Fibroblast of skin of right biceps (primary cell): ENCODE measurements at places on chromosomes 11 and 22.

GRCh38 chr11:24297461-24297860 lies 199.4 kb upstream of the LUZP2 start:
- DNase-seq: no peak

DNA sequence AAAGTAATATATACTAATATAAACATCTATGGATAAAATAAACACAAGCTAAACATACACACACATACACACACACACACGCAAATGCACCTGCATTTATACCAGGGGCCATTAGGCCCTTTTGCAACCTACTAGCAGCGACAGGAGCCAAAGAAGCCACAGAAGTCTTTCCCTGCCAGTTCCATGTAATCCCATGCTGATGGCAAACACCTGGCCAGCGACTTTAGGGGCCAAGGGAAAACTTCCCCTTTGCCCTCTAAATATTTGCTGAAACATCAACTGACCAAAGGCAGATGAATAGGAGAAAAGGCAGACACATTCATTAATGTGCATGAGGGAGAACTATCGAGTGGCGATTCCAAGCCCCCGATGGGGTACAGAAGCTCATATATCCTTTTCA lies 14.8 kb upstream of the P2RY2 start:
- DNase-seq: no peak

DNA sequence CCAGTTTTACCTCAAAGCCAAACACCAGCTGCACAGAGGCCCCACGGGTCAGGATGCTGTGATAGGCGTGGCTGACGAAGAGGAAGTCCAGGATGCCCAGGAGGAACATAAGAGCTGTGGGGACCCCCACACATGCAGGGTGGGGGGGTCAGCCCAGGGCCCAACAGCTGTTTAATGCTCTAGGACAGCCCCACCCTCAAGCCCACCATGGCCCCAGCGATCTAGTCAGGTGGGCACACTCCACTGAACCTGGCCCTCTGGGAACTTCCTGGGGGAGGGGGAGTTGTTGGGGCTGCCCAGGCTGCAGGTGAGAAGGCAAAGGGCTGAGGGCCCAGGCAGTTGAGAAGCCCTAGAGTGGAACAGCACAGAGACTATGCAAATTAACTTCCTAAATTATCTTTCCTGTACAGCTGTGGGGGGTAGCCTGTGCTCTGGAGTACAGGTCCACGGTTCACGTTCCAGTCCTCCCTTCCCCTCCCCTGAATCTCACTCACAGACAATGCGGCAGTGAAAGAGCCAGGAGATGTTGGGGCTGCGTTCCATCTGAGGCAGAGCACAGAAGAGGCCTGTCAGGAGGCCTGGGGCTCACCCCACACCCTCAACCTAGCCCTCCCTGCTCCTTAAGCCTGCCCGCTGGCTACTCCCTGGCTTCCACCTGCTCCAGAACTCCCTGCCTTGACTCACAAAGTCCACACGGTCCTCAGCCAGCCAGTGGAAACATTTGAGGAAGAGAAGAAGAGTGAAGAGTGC lies 1.9 kb downstream of the SYVN1 start:
- DNase-seq: no peak

- peak; percentile 41 for DNase-seq
These were observed 2.7 kb upstream of the EIF3M start for GRCh38 chr11:32580967-32581366.

DNA sequence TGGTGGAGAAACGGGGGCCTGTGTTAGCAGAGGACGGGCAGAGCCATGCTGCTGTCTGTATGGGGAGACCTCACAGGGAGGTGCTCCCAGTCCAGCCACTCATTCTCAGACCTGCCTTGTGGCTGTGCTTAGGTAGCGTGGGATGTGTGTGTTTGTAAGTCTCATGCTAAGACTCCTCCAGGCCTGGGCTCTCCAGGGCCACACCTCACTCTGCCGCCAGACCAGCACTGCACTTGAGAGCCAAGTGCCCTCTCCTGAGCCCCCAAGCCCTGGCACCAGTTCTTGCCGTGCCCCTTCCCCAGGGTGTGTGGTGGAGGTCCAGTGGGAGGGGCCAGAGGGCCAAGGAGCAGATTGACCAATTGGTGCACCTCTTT lies 108.8 kb downstream of the BCR start:
- DNase-seq: no peak

GRCh38 chr11:120124355-120124754 lies 13.6 kb downstream of the TRIM29 start:
- DNase-seq: no peak

GRCh38 chr11:41267451-41267850 lies 192.0 kb downstream of the LRRC4C start:
- DNase-seq: no peak

- peak; percentile 49 for DNase-seq
These were observed 453.5 kb downstream of the LRRC4C start for GRCh38 chr11:41005986-41006385.

GRCh38 chr11:110069158-110069737 lies 23.9 kb upstream of the ZC3H12C start:
- peak; percentile 89 for DNase-seq

DNA sequence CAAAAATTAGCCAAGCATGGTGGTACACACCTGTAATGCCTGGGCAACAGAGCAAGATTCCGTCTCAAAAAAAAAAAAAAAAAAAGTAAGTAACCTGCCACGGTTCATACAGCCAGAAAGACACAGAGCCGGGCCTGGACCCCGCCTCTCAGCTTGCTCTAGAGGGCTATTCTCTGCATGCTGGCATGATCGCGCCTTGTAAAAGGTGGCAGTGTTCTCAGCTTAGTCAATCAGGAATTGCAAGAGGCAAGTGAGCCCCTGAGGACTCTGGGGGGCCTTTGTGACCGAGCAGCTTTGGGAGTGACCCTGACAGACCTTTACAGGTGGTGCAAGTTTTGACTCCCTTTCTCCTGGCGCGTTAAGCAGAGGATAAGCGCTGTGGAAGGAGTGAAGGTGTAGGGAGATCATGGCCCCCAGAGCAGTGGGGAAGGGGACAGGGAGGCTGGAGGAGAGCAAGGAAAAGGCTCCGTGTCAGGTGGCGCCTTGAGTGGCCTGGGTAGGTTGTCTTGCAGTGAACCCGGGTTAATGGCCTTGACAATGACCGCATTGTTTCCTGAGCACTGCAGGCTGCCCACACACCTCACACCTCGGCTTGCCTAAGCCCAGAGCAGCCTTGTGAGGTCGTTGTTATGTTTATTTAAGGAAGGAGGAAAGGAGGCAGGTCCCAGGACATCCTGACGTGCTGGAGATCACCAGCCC lies 48.9 kb downstream of the CDPF1 start:
- DNase-seq: no peak

DNA sequence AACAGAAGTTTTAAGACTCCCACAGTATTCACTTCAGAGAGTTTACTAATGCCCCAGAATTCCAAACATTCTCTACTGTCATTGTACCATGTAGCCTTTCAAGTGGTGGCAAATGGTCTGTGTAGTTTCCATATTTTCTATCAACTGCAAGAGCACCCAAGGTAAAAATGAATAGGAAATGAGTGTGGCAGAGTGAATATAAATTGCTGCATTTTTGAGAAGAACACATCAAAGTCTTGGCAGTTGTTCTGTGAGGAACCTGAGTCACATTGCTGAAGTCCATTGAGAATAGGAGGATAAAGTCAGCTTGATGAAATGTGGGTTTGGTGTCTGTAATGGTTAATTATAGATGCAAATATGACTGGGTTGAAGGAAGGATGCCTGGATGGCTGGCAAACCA lies 193.6 kb downstream of the AASDHPPT start:
- peak; percentile 51 for DNase-seq

DNA sequence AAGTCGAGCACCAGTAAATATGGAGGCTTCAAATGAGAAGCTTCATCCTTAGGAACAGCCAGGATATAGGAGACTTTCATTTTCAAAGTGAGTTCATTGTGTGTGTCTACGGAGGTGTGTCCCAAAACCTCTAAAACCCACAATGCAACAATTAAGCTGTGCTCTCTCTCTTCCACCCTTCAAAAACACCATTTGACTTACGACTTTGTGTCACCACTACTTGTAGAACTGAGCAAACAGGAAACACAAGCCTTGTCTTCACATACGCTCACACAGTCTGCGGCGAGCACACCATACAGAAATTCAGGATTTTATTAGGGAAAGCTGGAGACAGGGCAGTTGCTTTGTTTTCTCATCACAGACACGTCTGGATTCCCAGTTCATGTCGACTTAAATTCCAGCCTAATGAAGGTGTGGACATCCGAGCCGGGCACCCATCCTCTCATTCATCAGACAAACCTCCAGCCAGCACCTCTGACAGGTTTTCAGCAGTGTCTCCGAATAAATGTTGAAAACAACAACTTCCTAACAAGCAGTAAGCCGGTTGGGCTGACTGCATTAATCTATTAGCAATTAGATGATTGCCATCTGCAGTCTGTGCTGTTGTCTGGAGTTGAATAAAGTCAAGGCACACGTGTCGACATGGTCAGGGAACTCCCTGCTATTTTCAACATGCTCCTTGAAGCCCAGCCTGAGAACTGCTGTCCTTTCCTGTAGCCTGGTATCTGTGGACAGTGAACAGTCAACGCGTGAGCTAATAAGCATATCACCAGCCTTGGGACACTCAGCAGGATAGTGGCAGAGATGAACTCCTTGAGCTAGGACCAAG lies 1411.1 kb downstream of the BRD1 start:
- peak; percentile 57 for DNase-seq

GRCh38 chr22:36936362-36937116 lies 23.1 kb downstream of the CSF2RB start:
- no peak for DNase-seq

- DNase-seq: no peak
These were observed 34.5 kb upstream of the CYB5R3 start for GRCh38 chr22:42683578-42684283.

DNA sequence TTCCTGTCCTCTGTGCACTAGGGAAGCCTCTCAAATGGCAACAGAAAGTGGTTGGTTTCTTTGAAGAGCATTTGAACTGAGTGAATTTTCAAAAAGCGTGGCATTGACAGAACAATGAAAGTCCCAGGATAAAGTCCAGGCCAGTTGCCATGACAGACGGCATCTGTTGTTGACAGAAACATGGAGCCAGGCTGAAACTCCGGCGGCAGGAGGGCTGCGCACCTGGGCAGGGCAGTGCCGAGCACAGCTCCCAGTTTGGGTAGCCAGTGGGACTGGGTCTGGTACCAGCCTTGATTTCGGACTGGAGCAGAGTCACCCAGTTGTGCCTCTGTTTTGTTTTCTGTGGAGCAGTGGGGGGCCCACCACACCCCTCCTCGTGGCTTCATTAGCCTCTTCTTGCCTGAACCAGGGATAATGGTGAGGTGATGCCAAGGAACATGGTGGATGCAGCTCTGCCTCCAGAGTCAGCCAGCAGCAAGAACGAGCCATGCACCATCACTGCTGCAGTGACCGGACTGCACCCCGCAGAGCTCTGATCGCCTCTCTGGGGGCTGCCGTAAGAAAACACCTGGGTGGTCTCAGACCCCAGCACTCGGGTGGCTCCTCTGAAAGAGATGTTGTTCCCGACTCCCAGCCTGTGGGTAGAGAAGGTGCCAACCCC lies 9.8 kb upstream of the SEPTIN5 start:
- no peak for DNase-seq

GRCh38 chr11:44986315-44986714 lies 35.6 kb upstream of the TP53I11 start:
- DNase-seq: no peak

- DNase-seq: no peak
These were observed 52.7 kb upstream of the HTATIP2 start for GRCh38 chr11:20310596-20311394.

GRCh38 chr11:16352707-16353106 lies 3.6 kb downstream of the SOX6 start:
- no peak for DNase-seq

DNA sequence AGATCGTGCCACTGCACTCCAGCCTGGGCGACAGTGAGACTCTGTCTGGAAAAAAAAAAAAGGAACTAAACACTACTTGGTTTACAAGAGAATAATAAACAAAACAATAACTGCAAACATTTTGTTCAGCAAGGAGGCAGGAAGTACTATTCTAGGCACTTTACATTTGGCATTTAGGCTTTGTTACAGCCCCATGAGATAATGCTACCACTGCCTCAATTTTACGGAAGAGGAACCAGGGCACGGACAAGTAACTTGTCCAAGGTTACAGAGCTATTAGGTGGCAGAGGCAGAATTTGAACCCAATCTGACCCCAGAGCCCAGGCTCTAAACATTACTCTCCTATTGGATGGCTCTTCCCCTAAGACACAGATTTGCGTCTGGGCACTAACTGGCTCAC lies 108.7 kb upstream of the AKIP1 start:
- no peak for DNase-seq

DNA sequence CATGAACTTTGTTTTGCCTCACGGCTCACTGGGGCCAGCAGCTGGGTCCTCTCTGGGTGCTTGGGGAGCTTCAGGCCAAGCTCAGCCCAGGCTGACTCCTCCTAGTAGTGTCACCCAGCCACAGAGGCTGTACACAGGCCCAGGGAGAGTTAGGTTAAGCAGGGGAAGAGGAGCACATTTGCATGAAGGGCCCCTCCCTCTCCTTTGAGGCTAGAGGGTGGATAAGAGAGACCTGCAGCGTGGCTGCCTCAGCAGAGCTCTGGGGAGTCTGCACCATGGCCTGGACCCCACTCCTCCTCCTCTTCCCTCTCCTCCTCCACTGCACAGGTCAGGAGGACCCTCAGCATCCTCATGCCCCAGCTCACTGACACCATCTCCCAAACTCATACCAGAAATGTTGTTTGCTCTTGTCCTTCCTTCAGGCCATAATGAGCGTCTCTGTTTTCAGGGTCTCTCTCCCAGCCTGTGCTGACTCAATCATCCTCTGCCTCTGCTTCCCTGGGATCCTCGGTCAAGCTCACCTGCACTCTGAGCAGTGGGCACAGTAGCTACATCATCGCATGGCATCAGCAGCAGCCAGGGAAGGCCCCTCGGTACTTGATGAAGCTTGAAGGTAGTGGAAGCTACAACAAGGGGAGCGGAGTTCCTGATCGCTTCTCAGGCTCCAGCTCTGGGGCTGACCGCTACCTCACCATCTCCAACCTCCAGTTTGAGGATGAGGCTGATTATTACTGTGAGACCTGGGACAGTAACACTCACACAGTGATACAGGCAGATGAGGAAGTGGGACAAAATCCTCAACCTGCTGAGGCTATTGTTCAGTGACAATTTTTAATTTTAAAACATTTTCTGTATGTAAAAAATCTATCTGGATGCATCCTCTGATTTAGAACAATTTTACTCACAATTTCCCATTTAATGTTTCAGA lies 82.4 kb upstream of the VPREB1 start:
- no peak for DNase-seq

GRCh38 chr11:40877256-40877655 lies 582.2 kb downstream of the LRRC4C start:
- peak; percentile 48 for DNase-seq

DNA sequence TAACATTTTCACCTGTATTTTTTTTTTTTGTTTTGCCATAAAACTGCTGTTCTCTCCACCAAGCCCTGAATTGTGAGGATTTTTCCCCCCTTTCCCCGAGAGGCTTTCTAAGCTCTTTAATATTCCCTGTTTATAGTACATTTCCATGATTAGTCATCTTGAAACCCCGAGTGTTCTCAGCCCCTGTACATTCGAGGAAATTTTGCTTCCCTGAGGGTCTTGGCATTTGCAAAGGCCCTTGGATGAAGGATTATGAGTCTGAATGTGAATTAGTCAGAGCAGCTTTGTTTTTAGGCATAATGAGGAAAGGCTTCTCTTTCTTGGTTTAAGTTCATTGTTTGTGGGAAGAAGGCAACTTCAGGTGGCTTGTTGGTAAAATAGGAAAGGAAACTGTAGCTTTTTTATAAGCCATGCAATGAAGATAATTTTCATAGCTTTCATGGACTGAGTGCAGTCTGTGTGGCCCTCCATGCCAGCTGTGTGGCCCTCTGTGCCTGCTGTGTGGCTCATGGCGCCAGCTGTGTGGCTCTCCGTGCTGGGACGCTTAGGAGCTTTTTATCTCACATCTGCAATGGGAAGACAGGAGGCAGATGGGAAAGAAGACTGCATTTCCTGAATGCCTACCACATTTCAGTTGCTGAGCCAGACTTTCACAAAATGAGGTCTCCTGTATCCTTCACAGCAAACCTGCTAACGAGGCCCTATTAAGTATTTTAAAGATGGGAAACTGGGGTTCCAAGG lies 129.0 kb downstream of the TEAD1 start:
- DNase-seq: peak; percentile 82
